G401 (cell line): ENCODE measurements at places on chromosomes 7 and 10.
A peak's percentile ranks its signal among the peaks of the same experiment; 100 is the strongest.

DNA sequence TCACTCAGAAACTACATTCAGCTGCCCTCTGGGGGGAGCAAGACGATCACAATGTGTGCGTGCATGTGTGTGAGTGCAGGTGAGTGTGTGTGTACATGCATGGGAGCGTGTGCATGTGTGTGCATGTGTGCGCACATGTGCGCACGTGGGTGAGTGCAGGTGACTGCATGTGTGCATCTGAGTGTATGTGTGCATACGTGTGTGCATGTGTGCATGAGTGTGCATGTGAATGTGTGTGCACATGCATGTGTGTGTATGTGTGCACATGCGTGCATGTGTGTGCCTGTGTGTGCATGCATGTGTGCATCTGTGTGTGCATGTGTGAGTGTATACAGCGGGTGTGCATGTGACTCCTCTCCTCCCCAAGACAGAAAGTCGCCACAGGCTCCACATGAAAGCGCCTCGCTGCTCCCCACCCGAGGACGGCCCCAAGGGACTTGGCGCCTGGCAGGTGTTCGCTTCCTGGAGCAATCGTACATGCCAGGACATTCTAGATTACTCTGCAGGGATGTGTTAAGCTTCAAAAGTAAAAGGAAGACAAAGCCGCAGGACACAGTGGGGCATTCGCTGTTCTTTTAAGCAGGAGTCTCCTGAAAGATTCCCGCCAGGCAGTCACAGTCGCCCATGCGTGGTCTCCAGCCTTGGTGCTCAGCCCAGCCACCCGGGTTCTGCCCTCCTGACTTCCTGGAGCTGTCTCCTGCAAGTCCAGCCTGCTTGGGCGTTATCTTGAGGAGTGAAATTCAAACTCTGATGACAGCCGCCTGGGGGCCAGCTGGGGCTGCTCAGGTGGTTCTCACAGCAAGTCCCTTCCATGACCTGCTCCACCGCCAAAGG is 42.0 kb upstream of the ADGRA1 start:
- no peak for DNase-seq

- no peak for DNase-seq
These were observed 120.3 kb downstream of the BUB3 start for GRCh38 chr10:123274306-123275135.

DNA sequence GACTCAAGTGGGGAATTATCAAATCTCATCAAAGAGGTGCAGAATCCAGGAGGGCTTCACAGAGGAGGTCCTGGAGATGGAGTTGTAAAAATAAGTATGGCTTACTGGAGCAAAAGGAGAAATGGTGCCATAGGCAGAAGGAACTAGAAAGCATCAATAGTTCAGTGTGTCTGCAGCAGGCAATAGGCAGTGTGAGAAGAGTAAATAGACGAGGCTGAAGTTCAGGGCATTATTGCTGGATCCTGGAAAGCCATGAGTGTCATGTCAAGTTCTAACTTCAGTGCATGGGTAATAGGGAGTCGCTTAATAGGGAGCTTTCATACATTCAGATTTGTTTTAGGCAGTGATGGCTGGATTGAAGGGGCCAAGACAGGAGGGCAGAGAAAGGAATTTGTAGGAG is 39.3 kb downstream of the CYP26A1 start:
- no peak for DNase-seq

GRCh38 chr10:80660266-80660665 is 122.6 kb downstream of the SH2D4B start:
- no peak for DNase-seq

- DNase-seq = no peak
These were observed 106.7 kb downstream of the CUX1 start for GRCh38 chr7:101924171-101924570.

- no peak for DNase-seq
These were observed 109.9 kb upstream of the JAZF1 start for GRCh38 chr7:28290496-28290895.

DNA sequence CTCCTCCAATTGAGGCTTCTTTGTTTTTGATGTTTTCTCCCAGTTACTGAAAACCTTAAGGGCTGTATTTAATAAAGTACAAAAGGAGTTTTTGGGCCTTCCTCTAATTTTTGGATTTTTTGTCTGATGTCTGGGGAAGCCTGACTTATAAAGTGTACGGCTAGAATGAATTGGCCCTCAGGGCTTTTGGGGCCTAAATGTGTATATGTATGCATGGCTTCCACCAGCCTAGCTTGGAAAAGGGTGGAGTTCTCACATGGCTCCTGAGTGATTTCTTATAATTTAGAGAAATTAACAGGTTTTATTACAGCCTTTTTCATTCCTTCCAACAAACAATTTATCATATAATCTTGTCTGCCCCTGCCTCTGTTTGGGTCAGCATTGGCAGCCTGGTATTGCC is 10.4 kb upstream of the TBATA start:
- DNase-seq = no peak

DNA sequence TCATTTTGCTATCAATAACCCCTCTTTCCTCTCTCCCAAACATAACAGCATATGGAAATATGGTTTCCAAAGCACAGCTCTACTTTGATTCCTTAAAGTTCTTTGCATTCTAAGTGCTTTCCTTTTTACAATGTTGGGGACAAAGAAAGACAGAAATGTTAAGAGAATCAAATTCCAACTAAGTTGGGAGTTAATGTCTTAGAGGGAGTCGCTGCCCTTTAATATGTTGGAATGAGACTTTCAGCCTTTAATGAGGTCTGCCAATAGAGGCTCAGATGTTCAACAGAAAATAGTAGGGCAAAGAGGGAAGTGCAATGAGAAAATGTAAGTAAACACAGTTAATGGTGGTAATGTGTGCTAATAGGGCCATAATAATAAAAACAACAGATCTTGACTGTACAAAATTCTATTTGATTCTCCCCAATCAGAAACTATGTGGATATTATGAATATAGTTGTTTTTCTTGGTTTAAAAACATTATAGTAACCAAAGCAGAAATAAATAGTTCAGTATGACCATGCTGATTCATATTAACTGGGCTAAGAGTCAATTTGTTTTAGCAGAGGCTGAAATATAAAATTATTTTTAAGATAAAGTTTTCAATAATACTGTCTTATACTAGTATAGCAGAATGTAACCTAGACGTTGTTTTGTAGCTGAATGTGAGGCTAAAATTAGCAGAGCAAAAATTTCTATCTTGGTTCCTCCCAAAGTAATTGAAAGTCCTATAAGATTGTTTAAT is 10.3 kb downstream of the HYCC1 start:
- DNase-seq = no peak

DNA sequence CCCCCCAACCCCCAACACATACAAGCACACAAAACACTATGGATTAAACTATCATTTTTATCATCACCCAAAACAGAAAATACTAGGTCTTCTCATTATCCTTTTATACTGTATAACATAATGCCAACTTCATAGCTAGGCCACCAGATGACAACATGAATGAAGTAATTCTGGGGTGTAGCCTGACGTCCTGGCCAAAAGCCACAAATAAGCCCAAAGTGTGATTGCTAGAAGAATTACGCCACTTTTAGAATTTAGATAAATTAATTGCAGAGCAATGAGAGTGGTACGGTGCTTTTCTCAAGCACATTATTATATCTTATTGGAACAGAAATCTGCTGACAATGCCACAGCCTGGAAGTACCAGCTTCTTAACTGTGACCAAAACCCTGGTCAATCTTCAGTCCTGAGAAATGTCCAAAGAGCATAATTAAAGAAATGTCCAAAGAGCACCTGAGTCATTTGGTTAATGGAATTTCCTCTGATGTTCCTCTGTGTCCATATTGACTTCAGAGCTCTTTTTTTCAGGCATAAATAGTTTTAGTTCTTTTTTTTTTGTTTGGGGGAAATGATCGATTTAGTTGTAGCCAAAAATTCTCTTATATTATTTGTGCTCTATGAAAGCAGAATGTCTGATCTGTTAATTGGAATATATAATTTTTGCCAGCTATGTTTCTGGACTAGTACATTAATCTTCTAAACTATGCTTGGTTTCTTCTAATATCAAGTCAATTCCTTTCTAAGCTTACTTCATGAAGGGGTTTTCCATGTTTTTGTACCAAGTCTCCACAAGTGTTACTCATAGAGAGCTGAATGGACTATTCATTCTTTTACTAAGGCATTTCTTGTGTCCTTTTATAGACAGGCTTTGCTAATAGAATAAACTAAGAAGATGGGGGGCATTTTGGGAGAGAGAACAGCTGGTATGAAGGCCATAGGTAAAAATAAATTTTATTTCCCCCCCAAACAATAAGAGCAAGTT is 233.4 kb upstream of the SLC26A5 start:
- peak; percentile 64 for DNase-seq

GRCh38 chr10:54120806-54121205 is 680.2 kb downstream of the PCDH15 start:
- DNase-seq = no peak

GRCh38 chr10:20648263-20648874 is 248.7 kb downstream of the NEBL start:
- DNase-seq = no peak

DNA sequence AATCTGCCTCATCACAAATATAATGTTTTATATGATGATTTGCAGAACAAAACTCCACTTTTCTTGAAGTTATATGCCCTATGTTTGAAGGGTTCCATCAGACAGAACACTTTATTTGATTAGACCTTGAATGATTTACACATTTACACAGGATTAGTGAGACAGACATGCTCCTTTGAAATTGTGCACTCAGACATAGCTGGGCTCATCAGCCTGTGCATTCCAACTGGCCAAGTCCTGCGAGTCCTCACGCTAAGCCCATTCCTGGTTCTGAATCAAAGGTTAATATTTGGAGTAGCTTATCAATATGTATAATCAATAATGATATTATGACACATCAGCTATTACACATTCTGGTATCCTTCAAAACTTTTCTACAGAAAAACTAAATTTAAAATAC is 173.6 kb downstream of the MBL2 start:
- DNase-seq = peak; percentile 35

DNA sequence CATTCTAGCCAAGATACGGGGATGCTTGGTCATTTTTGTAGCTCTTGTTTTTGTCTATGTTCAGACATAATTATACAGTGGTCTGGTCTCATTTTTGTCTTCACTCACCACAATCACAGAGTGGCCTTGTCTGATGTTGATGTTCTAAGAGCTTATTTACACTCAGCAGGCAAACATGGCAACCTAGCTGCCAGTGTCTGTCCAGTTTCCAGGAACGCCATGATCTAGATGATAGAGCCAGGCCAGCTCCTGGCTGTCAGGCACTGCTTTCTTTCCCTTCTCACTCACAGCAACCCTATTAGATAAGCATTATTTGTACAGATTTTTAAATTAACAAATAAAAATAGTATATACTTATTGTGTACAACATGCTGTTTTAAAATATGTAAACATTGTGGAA is 98.6 kb upstream of the PHF14 start:
- no peak for DNase-seq

GRCh38 chr10:132618158-132618919 is 80.8 kb downstream of the INPP5A start:
- DNase-seq = peak; percentile 88

DNA sequence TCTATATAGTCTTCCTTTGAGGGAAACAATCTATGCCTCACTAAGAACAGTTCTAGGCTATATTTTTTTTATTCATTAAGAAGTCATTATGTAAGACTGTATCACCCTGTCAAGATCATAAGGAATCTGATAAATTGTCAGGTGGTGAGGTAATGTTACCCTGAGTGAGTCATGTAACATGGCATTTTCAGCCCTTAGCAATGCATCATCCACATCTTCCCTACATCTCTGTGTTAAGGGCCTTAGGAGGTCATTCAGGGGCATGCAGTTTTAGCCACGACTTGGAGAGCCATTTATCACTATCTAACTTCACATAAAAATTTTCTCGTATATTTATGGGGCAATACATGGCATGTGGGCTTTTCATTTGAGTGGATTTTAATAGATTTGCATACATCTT is 924.5 kb upstream of the MBL2 start:
- no peak for DNase-seq

DNA sequence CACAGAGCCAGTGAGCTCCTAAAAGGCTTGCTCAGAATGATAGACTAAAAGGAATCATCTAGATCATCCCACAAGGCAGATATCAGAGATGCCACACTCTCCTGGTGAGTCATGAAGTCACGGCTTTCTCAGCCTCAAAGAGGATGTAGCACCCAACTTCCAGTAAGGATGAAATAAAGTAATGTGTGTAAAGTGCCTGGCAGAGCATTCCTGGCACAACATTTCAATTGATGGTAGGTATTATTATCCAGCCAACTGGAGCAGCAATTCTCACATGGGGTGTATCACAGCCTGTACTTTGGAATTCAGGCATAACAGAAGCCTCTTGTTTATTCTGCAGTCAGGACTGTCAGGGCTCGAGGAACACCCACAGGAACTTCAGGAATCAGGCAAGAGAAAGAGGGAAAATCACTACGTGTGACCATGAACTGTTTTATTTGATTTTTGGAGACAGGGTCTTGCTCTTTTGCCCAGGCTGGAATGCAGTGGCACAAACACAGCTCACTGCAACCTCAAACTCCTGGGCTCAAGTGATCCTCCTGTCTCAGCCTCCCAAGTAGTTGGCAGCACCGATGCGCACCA is 5.3 kb upstream of the NAT16 start:
- DNase-seq = no peak

GRCh38 chr10:114697061-114697598 is 39.1 kb upstream of the ABLIM1 start:
- peak; percentile 95 for DNase-seq

GRCh38 chr7:139619367-139619657 is 95.8 kb downstream of the CLEC2L start:
- peak; percentile 19 for DNase-seq

- no peak for DNase-seq
These were observed 1570.6 kb upstream of the LRRTM3 start for GRCh38 chr10:65355141-65355680.

DNA sequence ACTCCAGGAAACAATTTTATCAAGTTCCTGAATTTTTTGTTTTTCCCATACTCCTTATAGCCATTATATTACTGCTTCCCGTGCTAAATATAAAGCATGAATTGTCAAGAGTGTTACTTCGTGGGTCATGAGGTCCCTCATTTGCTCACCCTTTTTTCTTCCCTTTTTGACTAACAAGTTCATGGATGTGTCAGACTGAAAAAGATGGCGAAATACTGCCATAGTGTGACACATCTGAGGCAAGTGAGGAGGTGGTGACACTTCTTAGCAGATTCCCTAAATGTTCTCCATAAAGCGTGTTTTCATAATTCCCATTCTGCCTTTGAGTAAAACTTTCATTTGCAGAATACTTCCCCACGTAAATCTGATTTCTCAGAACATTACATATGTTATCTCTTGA is 269.6 kb upstream of the FZD1 start:
- no peak for DNase-seq

DNA sequence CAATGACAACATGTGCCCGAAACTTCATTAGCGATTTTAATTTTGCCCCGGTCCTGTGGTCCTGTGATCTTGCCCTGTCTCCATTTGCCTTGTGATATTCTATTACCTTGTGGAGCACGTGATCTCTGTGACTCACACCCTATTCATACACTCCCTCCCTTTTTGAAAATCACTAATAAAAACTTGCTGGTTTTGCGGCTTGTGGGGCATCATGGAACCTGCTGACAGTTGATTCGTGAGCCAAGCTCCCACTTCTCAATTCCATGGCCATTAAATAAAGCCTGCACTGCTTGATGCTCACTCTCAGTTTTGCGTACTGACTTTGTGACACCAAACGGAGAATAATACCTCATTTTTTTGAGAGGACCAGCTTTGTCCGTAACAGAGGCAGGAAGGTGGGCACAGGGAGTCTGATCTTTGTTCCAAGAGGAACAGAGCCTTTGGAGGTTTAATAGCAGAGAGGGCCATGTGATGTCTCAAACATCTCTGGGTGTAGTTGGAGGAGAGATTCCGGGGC is 3.8 kb upstream of the ADAMTS14 start:
- DNase-seq = no peak
